Esophagus squamous epithelium (tissue), 5 donors: ENCODE measurements at places on chromosomes 16 and 17. TPM values are rescaled to one million over a fixed set of nuclear protein-coding genes. Genes with fewer than 3 reads are reported as not detected.

The KCNH6 gene
- total RNA-seq, result not detected

- no peak for DNase-seq
These were observed 323.0 kb downstream of the C16orf95 start for GRCh38 chr16:86994215-86994614.

DNA sequence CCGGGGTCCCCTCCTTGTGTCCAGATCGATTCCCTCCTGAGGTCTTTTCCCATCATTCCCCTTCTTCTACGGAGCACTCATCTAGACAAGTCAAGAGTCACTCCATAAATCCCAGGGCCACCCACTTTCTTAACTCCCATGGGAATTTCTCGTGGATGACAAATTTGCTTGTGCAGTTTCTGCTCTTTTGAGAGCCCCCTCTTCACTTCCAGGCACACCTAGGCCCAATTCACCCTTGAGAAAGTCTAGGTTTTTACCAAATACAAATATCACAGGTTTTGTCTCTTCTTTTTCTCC is 522 bp upstream of the POLDIP2 start:
- DNase-seq, result no peak

The AURKB gene
- total RNA-seq, result 11.2 TPM

GRCh38 chr16:88482630-88483391 is 29.7 kb downstream of the ZFPM1 start:
- DNase-seq, result no peak

DNA sequence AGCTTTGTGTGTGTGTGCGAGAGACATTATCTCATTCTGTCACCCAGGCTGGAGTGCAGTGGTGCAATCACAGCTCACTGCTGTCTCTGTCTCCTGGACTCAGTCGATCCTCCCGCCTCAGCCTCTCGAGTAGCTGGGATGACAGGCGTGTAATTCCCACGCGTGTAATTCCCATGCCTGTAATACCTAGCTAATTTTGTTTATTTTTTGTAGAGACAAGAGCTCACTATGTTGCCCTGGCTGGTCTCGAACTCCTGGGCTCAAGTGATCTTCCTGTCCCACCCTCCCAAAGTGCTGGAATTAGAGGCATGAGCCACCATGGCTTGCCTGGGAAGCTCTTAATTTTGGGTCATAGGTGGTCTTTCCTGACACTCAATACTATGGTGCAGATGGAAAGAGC is 205.3 kb upstream of the TNRC6C start:
- DNase-seq, result no peak

- no peak for DNase-seq
These were observed 336.2 kb downstream of the XYLT1 start for GRCh38 chr16:17134586-17134985.

- no peak for DNase-seq
These were observed 1114.2 kb upstream of the GOT2 start for GRCh38 chr16:59848296-59848695.
